Kidney (tissue), 22 donors: ENCODE measurements at places on chromosomes 5 and 9.

- H3K4me1 ChIP-seq: no peaks in the 10 kb centered on the region
- H3K27ac ChIP-seq: no peak overlapping the region
- no peak overlapping the region for H3K4me3 ChIP-seq
- no peaks in the 10 kb centered on the region for H3K36me3 ChIP-seq
- no peak for DNase-seq
Measured at GRCh38 chr5:165448753-165449152, 1943.3 kb downstream of the MAT2B start.

GRCh38 chr9:76216161-76216649 lies 178.0 kb downstream of the RFK start:
- H3K4me1 ChIP-seq: no peaks in the 10 kb centered on the region
- H3K36me3 ChIP-seq: no peaks in the 10 kb centered on the region
- no peak overlapping the region for H3K4me3 ChIP-seq
- no peak for DNase-seq
- no peak overlapping the region for H3K27ac ChIP-seq
- no peaks in the 10 kb centered on the region for H3K27me3 ChIP-seq

- H3K36me3 ChIP-seq: no peaks in the 10 kb centered on the region
- no peaks in the 10 kb centered on the region for H3K27me3 ChIP-seq
- no peak overlapping the region for H3K4me3 ChIP-seq
- no peaks in the 10 kb centered on the region for H3K4me1 ChIP-seq
Measured at GRCh38 chr9:87008667-87009066, 61.4 kb upstream of the GAS1 start.

- H3K27me3 ChIP-seq: no peaks in the 10 kb centered on the region
- H3K4me1 ChIP-seq: no peaks in the 10 kb centered on the region
- DNase-seq: no peak
- H3K4me3 ChIP-seq: no peak overlapping the region
- H3K27ac ChIP-seq: no peak overlapping the region
- no peaks in the 10 kb centered on the region for H3K36me3 ChIP-seq
Measured at GRCh38 chr5:109769597-109770291, 80.0 kb downstream of the MAN2A1 start.
